CD4-positive, alpha-beta T cell treated with Interferon gamma for 1 hour (primary cell): ENCODE measurements at places on chromosomes 1 and 21.

GRCh38 chr1:167926486-167926997 lies 9.9 kb upstream of the DCAF6 start:
- no peak for DNase-seq

DNA sequence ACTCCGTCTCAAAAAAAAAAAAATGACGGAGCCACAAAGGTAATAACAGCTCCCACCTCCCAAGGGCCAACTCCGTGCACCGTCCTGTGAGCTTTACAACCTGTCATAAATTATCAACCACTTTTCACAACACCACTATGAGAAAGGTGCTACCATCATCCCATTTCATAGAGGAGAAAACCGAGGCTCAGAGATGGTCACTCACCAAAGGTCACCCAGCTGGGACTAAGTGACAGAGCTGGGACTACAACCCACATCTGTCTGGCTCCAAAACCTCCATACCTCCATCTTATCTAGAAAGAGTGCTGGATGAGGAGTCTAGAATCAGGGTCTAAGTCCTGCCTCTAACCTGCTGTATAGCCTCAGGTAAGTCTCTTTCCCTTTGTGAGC lies 43.6 kb upstream of the ECE1 start:
- DNase-seq, result no peak

- no peak for DNase-seq
Observed at GRCh38 chr1:15825800-15826199, 18.4 kb upstream of the UQCRHL start.

DNA sequence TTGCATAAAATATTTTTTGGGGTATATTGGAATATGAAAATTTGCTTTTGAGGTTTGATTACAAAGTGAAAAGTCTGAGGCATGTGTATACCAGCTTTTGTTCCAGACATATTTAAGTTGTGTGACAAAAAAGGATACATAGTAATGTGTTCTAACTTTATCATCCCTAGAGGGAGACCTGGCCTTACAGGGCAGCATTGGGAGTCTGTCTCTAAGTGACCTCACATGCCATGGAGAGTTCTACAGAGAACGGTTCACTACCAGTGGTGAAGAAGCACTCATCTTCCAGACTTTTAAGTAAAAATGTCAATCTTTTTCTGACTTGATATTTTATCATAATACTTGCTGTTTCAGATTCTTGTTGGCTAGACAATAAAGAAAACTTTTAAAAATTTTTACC lies 61.0 kb downstream of the VPS13D start:
- no peak for DNase-seq

DNA sequence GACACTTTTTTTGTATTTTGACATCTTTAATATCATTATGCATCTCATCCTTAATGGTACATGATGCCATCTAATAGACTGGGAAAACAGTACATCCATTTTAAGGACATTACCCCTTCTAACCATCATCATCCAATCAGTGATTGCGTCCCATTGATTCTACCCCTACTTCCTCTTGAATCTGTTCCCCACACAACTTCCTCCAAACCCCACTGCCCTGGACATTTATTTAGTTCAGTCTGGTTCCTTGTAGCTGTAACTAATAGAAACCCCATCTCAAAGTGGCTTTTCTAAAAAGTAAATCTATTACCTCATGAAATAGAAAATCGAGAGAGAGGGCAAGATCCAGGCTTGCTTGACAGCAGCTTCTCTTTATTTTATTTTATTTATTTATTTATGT lies 2.1 kb upstream of the ITLN1 start:
- DNase-seq, result no peak

DNA sequence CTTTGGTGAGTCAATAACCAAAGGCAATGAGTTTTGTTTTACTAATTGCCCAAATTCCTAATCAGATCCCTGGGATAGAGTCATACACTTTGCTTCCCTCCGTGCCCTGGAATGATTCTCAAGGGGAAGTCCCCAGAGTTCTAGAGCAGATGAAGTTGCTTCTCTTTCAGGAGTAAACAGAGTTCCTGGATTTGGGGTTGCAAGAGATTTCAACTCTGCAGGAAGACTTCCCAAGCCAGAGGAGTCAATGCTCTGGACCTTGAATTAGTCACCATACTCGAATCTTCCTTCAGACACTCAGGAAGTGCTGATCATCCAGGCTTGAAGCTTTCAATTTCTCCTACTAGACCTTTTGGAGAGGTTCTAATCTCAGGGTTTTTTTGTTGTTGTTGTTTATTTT lies 39.6 kb downstream of the FCER1A start:
- DNase-seq, result no peak
